Right renal pelvis (tissue), 4 donors: ENCODE measurements at places on chromosomes 3 and 15. TPM values are rescaled to one million over a fixed set of nuclear protein-coding genes. Genes with fewer than 3 reads are reported as not detected.

Gene POC1A
- 7.9 TPM for polyA plus RNA-seq

Gene LCMT2
- 14.4 TPM for polyA plus RNA-seq

Gene SUSD5
- polyA plus RNA-seq: 5.6 TPM

Gene BMF
- 39.0 TPM for polyA plus RNA-seq

Gene FSTL1
- polyA plus RNA-seq: 489 TPM

Gene MCTP2
- 20.4 TPM for polyA plus RNA-seq

Gene XCR1
- polyA plus RNA-seq: 0.17 TPM

Gene HTR3C
- not detected for polyA plus RNA-seq

Gene SCN11A
- polyA plus RNA-seq: 0.90 TPM

Gene ZDHHC23
- 12.7 TPM for polyA plus RNA-seq

Gene SPINK8
- polyA plus RNA-seq: 0.32 TPM

Gene DUOXA2
- not detected for polyA plus RNA-seq

Gene CDC25A
- 10.3 TPM for polyA plus RNA-seq

Gene CNTN3
- polyA plus RNA-seq: 5.8 TPM

DNA sequence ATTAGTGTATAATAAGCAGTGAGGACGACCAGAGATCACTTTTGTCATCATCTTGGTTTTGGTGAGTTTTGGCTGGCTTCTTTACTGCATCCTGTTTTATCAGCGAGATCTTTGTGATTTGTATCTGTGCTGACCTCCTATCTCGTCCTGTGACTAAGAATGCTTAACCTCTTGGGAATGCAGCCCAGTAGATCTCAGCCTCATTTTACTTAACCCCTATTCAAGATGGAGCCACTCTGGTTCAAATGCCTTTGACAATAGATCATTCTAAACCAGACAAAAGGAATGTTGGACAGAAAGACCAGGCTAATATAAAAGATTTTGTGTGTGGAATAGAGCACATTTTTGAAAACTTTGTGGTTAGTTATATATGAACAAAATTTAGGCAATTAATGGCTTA, 618.5 kb upstream of the BCHE start:
- no peak for DNase-seq

DNA sequence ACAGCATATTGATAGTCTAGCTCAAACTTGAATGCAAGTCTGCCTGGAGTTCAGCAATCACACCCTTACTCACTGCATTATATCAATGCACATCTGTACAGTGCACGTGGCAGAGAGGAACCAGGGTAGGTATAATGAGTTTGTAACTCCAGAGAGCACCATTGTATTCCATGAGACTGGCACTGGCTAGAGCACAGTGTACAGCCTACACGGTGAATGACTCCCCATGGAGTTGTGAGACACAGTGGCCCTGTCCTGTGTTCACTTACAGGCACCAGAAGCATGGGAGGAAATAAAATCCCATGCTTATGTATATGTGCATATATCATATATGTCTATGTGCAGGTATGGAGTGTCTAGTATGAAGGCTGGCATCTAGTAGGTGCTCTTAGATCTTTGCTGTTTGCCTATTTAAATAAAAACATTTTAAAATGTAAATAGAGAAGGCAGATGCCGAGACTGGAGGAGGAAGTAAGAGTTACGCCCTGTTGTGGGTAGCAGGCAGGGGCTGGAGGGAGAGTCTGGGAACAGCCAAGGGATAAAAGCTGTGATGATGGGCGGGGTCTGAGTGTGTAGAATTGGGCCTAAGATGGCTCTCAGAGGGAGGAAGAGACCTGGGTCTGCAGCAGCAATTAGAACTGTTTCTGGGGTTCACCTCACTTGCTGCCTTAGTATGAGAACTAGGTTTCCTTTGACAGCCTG, 360.7 kb upstream of the ICE2 start:
- DNase-seq: no peak

DNA sequence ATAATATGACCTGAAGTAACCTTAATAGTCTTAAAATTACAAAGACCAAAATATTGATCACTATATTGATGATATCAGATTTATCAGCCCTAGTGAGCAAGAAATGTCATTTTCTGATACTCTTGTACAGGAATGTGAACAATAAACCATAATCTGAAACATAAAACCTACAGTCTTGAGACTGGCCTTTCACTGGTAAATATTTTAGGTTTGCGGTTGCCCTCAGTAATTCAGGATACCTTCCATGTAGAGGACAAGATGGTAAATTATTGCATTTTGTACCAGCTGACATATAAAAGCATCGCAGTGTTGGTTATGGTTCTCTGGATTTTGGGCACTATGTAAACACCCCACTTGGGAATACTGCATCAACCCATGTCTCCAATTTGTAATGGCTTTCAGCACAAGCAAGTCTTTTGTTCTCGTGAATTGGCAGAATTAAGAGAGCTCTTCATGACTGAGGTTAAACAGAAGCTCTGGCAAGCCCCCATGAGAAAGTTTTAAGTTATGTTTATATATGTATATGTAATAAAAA, 128.5 kb downstream of the LMLN start:
- DNase-seq: no peak

GRCh38 chr15:70510433-70510832, 252.9 kb downstream of the UACA start:
- DNase-seq: no peak

DNA sequence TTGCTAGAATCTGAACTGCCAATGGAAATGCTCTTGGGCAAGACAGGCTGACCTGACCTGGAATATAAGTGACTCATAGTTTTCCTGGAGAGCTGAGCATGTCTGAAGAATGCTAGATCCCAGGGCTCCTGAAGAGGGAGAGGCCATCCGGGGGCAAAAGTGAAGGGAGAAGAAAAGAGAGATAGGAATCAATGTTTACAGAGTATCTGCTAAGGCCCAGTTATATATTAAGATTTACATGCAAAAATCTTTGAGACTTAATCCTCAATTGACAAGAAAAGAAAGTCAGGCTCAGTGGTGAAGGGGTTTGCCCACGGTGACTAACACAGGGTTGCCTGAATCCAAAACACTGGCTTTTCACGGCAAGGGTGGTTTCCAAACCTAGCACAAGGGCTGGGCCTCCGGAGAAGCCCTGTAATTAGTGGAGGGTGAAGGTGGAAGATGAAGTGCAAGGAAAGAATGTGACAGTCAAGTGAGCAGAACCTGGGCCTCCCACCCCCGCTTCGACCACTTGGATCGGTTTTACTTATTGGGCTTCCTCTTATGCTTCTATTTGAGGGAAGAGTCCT, 91.7 kb upstream of the FGF12 start:
- DNase-seq: no peak

DNA sequence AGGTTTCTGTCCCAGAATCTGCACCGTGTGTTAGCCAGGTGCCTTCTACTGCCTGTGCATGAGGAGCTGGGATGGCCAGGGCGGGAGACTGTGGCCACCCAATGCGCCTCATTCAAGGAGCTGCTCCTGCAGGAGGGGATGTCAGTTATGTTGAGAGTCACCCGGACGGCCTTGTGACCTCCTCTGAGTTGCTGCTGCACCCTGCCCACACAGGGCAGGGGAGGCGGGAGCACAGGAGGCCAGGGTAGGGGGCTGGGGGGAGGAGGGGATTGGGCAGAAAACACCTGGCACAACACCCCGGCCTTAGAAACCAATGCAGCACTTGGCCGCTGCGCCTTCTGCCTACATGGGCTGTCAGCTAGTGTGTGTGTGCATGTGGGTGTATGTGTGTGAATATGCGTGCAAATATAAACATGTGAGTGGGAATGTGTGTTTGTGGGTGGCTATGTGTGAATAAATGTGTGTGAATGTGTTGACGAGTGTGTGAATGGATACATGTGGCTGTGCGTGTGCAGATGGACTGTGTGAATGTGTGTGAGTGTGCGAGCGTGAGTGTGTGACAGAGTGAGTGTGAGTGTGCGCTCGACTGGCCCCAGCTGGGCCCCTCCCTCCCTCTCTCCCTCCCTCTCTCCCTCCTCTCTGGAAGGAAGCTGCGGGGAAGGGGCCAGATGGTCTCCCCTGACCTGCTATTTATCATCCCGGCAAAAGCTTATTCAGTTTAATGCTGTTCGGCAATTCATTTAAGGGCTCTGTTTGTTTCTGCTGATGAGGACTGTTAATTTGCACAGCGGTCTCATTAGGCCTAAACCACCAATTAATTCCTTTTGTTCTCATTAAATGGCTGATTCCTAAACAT, 106.9 kb downstream of the TLE3 start:
- DNase-seq: no peak

GRCh38 chr3:184467171-184467570, 87.3 kb downstream of the CHRD start:
- DNase-seq: no peak

- no peak for DNase-seq
Observed at GRCh38 chr3:32946973-32947788, 4.3 kb upstream of the CCR4 start.

- DNase-seq: no peak
Observed at GRCh38 chr3:88467191-88467590, 317.4 kb downstream of the C3orf38 start.

GRCh38 chr3:195807681-195808121, 4.0 kb downstream of the MUC4 start:
- DNase-seq: no peak

- no peak for DNase-seq
Observed at GRCh38 chr3:51519848-51520247, 18.7 kb upstream of the RAD54L2 start.

- no peak for DNase-seq
Observed at GRCh38 chr3:112074006-112074405, 12.2 kb upstream of the C3orf52 start.

- DNase-seq: no peak
Observed at GRCh38 chr3:150296966-150297365, 111.1 kb upstream of the TSC22D2 start.

DNA sequence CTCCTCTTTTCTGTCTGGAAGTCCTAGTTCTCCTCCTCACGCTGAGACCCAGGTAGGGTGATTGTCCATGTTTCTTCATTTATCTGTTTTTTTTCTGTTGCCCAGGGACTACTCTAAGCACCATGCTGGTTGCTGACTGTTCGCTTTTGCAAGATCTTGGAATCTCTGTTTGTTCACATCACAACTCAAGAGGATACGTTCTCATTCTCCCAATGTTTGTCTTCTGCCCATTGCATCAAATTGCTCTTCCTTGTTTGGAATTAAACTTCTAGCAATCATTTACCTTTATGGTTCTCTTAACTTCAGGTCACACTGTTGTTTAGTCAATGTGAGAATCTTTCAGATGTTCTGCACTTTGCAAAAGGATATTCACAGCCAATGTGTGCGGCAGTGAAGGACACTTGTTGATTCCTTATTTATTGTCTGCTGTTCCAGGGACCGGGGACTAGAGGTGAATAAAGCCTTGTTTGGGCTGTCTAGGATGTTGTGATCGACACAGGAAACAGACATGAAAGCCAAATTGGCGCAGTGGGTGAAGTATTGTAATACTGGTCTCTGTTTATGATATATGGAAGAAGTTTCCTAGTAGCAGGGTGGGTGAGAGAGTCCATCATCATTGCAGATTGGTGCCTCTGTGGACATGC, 24.5 kb downstream of the LPP start:
- DNase-seq: no peak

GRCh38 chr15:24823473-24823872, 131.3 kb upstream of the SNRPN start:
- no peak for DNase-seq

GRCh38 chr3:70703305-70704102, 391.1 kb upstream of the MDFIC2 start:
- no peak for DNase-seq

GRCh38 chr15:49235446-49236124, 65.5 kb downstream of the GALK2 start:
- peak; percentile 67 for DNase-seq

GRCh38 chr15:74291101-74292071, 55.3 kb downstream of the CCDC33 start:
- peak; percentile 81 for DNase-seq

DNA sequence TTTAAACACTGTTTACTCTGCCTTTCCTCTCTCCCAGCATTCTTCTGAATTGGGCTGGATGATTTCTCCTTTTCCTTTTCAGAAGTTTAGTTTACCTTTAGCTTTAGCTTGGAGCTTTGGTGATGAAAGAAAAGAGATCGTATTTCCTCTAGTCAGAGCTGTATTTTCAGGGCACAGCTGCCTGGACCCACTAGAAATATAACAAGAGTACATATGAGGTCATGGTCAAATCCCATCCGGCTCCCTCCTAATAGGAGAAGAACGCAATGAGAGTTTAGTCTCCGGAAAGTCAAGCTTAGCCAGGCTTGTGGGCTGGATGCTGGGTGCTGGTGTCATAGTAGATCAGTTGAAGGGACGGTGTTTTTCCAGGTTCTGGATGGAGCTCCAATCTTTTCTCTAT, 177.1 kb upstream of the PFN2 start:
- no peak for DNase-seq

DNA sequence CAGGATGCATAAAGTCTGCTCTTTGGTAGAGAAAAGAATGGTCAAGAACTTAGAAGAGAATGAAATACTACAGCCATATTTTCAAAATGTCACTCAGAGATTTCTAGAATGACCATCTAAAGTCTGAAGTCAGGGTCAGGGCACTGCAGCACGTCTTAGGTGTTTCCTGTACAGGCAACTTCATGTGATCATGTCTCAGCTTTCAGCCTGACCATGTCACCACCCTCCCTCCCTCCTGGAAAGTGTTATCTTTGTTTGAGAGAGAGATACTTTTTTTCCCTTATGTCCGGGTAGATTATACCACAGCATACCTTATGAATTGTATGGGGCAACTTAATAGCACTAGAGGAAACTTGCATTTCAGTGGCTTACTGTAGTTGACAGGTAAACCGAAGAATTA, 558.0 kb upstream of the TGFBR2 start:
- no peak for DNase-seq

DNA sequence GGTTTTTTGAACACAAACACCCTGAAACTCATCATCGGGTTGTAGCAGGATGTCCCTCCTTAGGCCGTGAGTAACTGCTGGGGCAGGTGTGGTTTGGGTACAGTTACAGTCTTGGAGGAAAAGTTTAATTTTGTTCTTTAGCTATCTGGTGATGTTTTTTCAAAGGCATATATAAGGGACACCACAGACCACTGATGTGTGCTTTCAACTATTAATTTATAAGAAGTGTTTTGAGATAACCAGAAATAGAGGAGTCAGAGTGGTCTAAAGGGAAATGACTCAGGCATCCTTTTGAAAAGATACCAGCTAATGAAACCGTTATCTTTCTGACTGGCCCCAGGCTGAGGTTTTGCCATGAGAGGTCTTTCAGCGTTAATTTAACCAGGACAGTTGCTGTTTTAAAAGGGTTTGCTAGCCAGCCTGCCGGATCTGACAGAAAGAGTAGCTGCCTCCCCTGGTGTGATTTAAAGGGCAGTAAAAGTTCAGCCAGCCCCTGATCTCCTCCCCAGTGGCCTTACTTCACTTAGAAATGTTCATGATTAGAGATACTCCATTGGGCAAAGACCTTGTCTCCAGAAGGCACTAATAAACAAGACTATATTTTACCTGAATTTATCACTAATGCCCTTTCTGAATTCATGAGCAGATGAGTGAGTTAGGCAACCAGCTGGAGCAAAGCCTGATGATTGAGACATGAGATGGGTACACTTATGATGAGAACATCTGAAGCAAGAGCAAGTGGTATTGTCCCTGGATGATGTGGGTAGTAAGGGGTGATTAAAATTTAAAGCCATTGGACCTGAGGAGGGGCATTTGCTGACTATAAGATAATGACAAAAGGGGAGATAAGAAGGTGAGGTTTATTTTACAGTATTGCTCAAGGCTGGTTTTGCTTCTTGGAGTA, 482.5 kb upstream of the TBL1XR1 start:
- no peak for DNase-seq
